Fibroblast of mammary gland (primary cell): ENCODE measurements at places on chromosomes 16 and 17.

GRCh38 chr17:59826706-59827453, 65.9 kb downstream of the TUBD1 start:
- no peak for DNase-seq

DNA sequence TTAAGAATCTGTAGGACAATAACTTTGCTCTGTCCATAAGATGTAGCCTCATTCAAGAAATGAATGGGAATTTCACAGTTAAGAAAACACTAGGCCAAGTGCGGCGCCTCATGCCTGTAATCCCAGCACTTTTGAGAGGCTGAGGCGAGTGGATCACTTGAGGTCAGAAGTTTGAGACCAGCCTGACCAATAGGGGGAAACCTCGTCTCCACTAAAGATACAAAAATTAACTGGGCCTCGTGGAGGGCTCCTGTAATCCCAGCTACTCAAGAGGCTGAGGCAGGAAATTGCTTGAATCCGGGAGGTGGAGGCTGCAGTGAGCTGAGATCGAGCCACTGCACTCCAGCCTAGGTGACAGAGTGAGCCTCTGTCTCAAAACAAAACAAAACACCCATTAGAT, 19.9 kb upstream of the RSL1D1 start:
- DNase-seq: peak; percentile 70

DNA sequence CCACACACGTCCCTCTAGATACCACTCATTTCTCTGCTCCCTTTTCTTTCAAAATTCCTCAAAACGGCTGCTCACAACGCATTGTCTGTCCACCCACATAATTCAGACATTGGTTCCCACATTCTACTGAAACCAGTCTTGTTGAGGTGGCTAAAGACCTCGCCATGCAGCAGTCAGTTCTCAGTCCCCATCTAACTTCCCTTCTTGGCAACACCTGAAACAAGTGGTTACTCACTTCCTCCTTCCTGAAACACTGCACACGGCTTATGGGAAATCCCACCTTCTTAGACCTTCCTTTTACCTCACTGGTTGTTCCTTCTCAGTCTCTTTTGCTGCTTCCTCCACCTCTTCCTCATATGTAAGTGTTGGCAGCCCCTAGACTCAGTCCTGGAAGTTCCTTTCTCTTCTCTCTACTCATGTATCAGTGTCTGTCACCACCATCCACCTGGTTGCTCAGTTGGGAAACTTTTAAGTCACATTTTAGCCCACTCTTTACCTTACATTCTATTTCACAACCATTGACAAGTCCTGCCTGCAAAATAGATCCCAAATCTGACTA, 277.1 kb downstream of the CEP112 start:
- no peak for DNase-seq

GRCh38 chr17:20800146-20800545, 220.6 kb downstream of the CDRT15L2 start:
- DNase-seq: no peak

GRCh38 chr17:50802609-50803571, 32.5 kb upstream of the WFIKKN2 start:
- no peak for DNase-seq

- peak; percentile 45 for DNase-seq
These were observed 72.8 kb downstream of the MMD start for GRCh38 chr17:55348749-55349354.

DNA sequence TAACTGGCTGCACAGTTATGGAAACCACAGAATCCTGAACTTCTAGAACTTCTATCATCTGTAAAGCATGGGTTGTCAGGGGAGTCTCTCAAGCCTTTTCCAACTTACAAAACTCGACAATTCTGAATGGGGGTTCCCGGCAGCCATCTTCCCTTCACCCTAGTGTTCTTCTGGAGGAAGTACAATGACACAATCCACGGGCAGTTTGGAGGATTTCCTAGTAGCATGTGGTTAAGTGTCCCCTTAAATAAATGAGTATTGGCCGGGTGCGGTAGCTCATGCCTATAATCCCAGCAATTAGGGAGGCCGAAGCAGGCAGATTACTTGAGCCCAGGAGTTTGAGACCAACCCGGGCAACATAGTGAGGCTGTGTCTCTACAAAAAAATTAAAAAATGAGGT, 2.1 kb downstream of the SLC16A6 start:
- no peak for DNase-seq

DNA sequence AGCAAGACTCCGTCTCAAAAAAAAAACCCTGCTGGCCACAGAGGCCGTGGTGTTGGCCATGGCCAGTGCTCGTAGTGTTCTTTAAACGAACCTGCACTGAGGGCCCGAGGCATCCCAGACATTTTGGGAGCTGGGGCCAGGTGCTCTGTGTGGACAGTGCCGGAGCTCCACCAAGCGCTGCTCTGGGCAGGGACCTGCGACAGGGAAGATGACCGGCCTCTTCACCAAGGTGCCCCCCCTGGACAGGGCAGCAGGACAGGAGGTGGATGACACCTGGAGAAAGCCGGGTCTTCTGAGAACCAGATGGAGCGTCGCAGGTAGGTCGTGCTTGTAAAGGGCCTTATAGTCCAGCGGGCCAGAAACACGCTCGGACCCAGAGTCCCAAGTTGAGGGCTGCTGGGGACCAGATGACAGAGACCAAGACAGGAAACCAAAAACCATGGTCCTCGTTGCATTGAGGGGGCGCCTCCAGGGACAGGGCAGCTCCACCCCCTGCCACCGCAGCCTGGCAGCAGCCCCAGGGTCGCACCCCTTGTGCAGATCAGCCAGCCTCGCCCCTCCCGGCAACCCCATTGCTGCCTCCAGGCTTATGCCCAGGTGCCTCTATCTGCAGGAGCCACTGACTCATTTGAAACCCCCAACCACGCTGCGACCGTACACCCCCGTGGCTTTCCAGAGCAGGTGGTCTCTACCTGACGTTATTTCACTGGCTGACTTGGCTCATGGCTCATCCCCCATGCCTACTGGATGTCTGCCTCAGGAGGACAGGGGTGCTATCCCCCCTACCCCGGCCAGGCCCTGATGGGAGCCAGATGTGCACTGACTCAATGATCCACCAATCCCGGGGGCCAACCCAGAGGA, 4.2 kb upstream of the NTN3 start:
- DNase-seq: no peak
